ENCODE measurements at places on chromosomes 11 and 22. TPM values are rescaled to one million over a fixed set of nuclear protein-coding genes. Genes with fewer than 3 reads are reported as not detected.

The TMA7B gene
- not detected for total RNA-seq

The INS gene
- not detected for total RNA-seq

The MB gene
- not detected for total RNA-seq

The MYBPC3 gene
- not detected for total RNA-seq

The RIMBP3B gene
- 0.14 TPM for total RNA-seq

The MMP3 gene
- 7.5 TPM for total RNA-seq

The RAPSN gene
- 0.18 TPM for total RNA-seq

The KRTAP5-7 gene
- total RNA-seq: not detected

The POU2AF1 gene
- not detected for total RNA-seq

The PIWIL4 gene
- 1.6 TPM for total RNA-seq

The PANX2 gene
- total RNA-seq: 0.85 TPM

The PARVA gene
- 42.9 TPM for total RNA-seq

The PKDREJ gene
- under 0.01 TPM for total RNA-seq

The VWCE gene
- 1.7 TPM for total RNA-seq

The SPI1 gene
- total RNA-seq: not detected

The YAP1 gene
- total RNA-seq: 114 TPM

The ARHGEF17 gene
- 25.1 TPM for total RNA-seq

The ARHGAP42 gene
- total RNA-seq: 10.5 TPM

The TRIM49 gene
- total RNA-seq: not detected
